GM12864 (cell line): ENCODE measurements at places on chromosomes 4 and X.

DNA sequence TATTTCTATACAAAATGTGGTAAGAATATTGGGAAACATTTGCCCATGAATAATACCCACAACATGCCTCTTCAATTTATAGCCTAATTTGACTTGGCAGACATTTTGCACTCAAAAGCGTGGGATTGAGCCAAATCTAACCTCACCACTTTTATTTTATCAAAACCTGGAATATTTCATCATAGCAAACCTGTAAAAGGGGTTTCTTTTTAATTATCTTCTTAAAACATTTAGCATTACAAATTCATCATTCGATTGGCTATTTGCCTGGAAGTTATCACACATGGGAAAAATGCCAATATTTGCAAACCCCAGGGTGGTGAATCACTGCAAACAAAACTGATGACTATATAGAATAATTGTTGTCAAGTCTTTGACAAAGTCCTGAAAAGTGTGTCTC is 56.2 kb downstream of the VCX3B start:
- no peak for DNase-seq

DNA sequence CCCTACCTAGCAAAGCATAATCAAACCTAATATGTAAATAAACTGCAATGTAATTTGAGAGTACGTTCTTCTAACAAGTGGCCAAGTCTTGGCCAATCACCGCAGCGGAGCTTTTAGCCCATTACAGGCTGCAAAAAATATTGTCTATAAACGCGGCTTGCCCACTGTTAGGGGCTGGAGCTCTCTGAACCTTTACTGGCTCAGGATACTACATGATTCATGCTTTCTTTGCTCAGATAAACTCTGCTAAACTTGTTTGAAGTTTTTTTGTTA is 990 bp upstream of the HADH start:
- DNase-seq: no peak

DNA sequence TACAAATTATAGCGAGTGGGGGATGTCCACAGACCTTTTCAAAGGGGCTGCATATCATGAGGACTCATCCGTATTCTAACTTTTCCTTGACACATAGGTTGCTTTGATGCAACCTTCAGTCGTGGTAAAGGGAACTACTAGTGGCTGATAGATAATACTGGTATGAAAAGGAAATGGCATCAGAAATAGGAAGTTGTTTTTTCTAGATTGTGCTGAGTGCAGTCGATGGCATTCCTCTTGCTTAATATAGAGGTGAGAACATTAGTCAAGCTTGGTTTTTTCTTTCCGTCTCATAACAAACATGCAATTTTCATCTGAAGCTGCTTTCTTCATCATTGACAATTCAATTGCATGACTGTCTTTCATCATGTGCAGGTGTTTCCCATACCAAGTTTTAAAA is 16.6 kb downstream of the ENPEP start:
- no peak for DNase-seq

- DNase-seq: no peak
These were observed 56.5 kb downstream of the PRDM5 start for GRCh38 chr4:120865985-120866384.

DNA sequence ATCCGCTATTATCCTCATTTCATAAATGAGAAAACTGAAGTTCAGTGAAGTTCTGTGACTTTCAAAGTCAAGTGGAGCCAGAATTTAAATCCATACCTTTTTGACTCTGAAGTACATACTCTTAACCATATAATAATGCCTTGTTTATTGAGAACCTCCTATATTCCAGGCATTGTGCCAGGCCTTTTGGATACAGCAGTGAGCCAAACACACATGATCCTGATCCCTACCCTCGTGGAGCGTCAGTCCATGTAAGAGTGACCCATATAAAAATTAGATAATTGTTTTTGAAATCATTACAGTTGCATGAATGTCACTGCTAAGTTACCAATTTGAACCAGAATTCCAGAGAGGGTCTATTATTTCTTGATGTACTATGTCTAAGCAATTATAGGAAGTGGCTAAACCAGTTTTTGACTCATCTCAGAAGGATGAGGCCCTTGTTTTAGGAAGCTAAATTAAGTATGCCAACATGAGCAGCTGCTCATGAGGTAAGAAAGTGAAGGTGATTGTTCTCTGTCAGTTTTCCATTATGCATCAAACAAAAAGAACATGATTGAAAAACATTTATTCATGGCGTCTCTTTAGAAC is 289.5 kb downstream of the GLUD2 start:
- DNase-seq: no peak

- no peak for DNase-seq
These were observed 9.9 kb downstream of the FHL1 start for GRCh38 chrX:136157187-136157586.

DNA sequence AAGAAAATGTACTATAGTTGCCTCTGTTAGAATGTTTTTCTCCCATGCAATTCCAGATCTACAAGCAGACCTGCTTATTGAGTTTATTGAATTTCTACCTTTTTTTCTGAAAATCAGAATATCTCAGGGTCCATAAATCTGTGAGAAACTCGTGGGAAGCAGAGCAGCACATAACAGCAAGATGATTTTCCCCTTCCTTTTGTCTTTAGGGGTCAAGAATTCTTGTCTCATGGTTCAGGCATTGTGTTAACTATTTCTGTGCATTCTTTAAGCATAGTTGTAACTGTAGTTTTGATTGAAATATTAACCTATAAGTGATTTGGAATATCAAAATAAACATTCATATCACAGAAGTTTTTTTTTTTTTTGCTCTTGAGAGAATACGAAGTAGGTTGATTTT is 11.4 kb downstream of the EDNRA start:
- DNase-seq: no peak

DNA sequence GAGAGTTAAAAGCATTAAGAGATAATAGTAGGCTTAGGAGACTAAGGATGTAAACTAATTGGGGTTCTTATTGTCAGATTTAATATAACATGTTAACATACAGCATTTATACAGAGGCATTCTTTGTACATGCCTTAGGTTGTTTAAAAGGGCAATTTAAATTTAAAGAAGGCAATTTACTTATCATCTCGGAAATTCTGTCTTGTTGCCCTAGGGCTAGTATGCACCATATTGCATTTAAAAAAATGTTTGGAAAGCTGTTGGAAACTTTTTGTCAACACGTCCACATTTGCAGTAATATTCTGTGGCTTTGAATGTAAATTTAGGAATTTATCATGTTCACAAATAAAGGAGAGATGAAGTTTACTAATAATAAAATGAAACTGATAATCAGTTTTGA is 25.5 kb downstream of the GALNT7 start:
- no peak for DNase-seq

DNA sequence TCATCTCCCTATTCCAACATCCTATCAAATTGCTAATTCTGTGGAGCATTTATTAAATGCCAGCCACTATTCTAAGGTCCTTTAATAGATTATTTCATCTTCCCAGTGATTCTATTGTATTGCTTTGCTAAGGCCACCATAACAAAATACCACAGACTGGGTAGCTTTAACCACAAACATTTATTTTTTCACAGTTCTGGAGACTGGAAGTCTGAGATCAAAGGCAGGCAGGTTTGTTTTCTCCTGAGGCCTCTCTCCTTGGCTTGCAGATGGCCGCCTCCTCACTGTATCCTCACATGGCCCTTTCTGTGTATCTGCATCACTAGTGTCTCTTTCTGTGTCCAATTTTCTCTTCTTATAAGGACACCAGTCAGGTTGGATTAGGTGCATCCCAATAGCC is 64.5 kb downstream of the CPE start:
- no peak for DNase-seq

- no peak for DNase-seq
These were observed 32.3 kb downstream of the HDAC8 start for GRCh38 chrX:72540318-72540717.

GRCh38 chrX:91137883-91138282 is 296.8 kb upstream of the PABPC5 start:
- DNase-seq: no peak

DNA sequence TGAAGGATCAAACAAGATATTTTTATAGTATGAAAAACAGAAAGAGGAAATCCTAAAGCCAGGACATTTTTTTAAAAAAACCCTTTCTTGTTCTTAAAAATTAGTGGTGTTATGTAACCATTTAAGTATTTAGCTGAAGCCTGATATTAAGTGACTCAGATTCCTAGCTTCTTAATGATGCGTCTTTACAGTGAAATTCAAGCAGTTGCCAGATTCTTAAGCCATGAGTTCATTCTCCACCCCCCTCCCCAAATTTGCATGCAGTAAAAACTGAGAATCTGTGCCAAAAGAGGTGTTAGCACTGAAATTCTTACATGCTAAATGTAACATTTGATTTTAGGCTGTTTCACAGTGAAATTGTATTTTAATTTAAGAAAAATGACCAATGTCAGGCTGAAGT is 180.8 kb downstream of the RAPGEF2 start:
- no peak for DNase-seq

- no peak for DNase-seq
These were observed at the start of gene NDNF for GRCh38 chr4:121072224-121073003. Gene NDNF (minus strand): TSS chr4:121072535. CDS start chr4:121045837, 26,698 bp downstream.

DNA sequence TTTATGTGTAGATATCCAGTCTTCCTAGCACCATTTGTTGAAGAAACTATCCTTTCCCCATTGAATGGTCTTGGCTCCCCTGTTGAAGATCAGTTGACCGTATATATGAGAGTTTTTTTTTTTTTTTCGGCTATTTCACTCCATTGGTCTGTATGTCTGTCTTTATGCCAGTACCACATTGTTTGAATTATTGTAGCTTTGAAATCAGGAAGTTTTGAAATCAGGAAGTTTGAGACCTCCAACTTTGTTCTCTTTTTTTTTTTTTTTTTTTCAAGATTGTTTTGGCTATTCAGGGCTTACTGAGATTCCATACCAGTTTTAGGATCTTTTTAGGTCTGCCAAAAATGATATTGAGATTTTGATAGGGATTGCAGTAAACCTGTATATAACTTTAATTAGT is 4.3 kb upstream of the SCD5 start:
- DNase-seq: no peak

- no peak for DNase-seq
These were observed 1.0 kb downstream of the PDE5A start for GRCh38 chr4:119627267-119628255.

GRCh38 chrX:46665232-46666152 is 91.9 kb downstream of the CHST7 start:
- no peak for DNase-seq

GRCh38 chr4:8073206-8073863 is 85.3 kb downstream of the ABLIM2 start:
- DNase-seq: no peak

- no peak for DNase-seq
These were observed 21.2 kb upstream of the TENM3 start for GRCh38 chr4:182221987-182222386.

- peak; percentile 35 for DNase-seq
These were observed 38.0 kb upstream of the IL21 start for GRCh38 chr4:122658818-122659295.

GRCh38 chr4:7998447-7998846 is 58.8 kb upstream of the AFAP1 start:
- DNase-seq: no peak

DNA sequence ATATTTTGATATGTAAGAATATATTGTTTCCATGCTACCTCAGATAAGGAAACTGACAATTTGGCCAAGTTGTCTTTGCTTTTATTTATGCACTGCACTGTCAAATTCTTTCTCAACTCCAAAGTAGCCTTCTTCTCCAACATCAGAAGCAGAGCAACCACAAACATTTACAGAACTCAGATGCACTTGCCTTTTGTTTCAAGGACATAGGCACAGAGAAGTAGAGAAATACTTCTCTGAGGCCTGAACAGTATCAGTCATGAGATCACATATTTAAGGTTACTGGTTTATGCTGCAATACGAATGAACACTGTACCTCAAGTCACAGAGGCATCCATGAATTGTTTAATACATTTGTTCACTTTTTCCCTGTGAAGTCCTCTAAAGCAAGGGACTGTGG is 606.1 kb upstream of the SLIT2 start:
- no peak for DNase-seq

GRCh38 chr4:43547561-43547960 is 655.0 kb downstream of the GRXCR1 start:
- no peak for DNase-seq

- no peak for DNase-seq
These were observed 17.5 kb downstream of the TRAPPC2 start for GRCh38 chrX:13716905-13717304.

- no peak for DNase-seq
These were observed 138.7 kb downstream of the PDGFC start for GRCh38 chr4:156832886-156833285.

GRCh38 chr4:98996056-98996764 is 689 bp downstream of the METAP1 start:
- peak; percentile 13 for DNase-seq
